Aorta (tissue), 5 donors: ENCODE measurements at places on chromosomes 3 and 15.

DNA sequence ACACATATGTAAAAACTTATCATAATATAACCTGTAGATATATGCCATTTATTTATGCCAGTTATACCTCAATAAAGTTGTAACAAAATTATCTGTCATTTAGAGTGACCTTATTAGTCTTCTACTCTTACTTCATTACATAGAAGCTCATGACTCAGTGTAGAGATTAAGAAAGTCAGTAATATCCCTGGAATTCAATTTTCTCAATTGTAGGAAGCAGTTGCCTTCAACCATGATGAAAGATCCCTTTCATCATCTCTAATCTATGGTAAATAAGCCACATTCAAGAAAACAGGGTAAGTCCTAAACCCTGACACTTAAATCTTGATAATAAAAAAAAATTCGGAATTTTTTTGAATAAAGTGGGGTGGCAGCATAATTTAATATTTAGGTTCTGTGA lies 216.5 kb upstream of the PEX5L start:
- DNase-seq: no peak

GRCh38 chr15:40739047-40739446 lies 16.0 kb downstream of the RMDN3 start:
- DNase-seq: no peak

DNA sequence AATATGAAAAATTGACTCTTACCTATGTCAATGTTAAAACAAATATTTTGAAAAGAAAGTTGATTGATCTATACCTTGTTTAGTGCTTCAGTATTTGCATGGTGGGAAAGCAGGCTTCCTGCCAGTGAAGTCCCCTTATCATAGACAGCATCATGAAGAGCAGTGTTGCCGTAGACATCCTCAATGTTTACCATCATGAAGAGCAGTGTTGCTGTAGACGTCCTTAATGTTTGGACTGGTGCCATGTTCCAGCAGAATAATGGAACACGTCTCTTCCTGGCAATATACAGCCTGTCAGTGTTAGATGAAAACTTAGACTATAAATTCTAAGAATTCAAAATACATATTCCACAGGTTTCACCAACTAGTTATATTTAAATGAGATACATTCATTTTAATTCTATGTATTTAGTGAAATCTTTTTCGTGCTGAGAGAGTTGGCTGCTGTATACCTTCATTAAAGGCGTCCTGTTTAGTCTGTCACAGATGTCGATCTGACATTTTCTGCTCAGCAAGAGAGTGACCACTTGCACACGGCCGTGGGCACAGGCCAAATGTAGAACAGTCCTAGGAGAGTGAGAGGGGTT lies 116.8 kb downstream of the LMLN start:
- no peak for DNase-seq

- no peak for DNase-seq
Measured at GRCh38 chr15:67808821-67809220, 16.5 kb upstream of the SKOR1 start.

DNA sequence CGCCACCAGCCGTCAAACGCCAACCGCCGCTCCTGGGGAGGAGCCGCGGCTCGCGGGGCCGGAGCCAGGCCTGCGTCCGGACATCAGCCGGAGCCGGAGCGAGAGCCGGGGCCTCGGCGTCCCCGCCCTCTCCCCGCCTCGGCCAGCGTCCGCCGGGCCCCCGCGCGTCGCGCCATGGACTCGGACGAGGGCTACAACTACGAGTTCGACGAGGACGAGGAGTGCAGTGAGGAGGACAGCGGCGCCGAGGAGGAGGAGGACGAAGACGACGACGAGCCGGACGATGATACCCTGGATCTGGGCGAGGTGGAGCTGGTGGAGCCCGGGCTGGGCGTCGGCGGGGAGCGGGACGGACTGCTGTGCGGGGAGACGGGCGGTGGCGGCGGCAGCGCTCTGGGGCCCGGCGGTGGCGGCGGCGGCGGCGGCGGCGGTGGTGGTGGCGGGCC lies 359 bp downstream of the ARIH1 start:
- DNase-seq: peak; percentile 61

- no peak for DNase-seq
Measured at GRCh38 chr3:176041812-176042211, 1155.5 kb downstream of the TBL1XR1 start.

- DNase-seq: no peak
Measured at GRCh38 chr3:151276038-151276686, 2.2 kb downstream of the P2RY14 start.

DNA sequence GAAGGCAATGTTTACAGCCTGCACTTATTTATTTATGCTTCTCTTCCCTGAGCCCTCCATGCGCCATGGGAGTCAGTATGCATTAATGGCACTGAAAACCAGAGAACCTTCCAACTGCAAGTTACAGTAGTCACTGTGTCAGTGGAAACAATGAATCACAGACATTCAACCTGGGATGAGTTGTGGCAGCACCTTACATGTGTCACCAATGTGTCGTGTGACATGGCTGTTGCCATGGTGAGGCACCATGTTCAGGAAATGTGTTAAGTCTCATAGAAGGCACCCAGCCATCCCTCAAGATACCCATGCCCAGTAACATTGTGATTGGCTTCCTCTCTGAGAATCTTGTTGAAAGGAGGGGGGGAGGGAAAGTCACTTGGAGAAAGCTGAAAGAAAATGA lies 105.0 kb downstream of the FOXP1 start:
- no peak for DNase-seq

DNA sequence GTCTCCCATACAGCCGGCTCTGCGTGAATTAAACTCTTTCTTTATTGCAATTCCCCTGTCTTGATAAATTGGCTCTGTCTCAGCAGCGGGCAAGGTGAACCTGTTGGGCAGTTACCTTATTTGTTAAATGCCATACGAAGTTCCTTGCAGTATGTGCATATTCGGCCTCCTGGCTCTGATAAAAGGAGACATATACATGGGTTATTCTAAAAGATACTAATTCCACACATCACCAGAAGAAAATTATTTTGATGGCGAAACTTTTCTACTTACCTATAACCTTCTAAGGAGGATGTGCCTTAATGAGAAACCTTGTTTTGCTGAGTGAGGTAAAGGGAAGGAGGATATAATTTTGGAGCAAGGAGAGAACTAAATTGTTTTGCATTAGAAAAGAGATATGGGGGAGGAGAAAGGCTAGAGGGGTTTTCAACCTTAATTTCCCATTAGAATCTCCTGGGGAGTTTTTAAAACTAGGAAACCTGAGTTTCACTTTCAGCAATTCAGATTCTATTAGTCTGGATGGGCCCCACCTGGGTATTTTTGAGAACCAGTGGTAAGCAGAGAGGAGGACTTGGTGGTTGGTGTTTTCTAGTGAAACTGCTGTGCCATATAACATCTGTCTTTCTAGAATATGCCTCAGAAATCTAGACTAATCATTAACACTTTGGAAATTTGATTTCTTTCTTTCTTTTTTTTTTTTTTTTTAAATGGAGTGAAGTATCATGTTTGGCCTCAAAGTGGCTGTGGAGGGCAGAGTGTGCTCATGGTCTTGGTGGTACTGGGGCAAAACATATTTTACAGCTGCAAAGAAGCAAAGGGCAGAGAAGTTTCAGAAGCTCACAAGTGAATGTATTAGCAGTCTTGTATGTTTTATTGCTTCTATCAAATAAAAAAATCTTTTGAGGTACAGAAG lies 23.0 kb downstream of the NANOGP8 start:
- DNase-seq: no peak

DNA sequence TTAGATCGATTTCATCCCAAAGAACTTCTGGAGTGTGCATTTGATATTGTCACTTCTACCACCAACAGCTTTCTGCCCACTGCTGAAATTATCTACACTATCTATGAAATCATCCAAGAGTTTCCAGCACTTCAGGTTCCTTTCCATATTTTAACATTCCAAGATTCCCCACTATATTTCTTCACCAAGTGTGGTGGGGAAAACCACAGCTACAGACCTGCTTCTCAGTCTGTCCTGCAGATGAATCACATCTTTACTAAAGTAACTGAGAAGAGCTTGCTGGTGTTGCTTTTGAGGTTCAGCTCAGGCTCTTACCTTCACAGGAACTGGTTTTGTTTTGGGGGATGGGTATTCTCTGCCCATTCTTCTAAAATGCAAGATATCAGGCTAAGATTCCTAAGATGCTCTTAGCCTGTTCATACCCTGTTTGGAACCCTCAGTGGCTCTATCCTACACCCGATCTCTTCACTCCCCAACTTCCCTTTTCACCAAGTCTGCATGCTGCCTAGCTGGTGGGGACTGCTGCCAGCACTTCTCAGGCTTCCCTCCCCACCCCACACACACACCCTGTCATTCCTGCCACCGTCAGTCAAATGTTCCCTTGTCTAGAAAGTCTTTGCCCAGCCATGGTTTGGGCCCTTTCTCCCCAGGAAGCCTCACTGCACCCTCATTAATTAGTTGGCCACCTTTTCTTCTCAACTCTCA lies 30.8 kb downstream of the SRP14 start:
- DNase-seq: no peak

- DNase-seq: no peak
Measured at GRCh38 chr15:84831028-84831427, 13.9 kb downstream of the ALPK3 start.

DNA sequence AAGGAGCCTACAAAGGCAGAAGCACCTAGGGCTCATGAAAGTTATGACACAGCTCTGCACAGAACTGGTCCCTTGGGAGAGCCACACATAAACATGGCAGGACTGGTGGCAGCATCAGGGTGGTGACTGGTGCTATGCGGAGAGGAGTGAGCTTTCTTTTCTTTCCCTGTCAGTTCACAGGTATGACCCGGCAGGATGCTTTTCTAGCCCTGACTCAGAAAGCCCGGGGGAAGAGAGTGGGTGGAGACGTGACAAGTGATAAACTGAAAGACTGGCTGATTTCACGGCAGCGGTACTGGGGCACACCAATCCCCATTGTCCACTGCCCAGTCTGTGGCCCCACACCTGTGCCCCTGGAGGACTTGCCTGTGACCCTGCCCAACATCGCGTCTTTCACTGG lies 103.0 kb downstream of the LARS2 start:
- no peak for DNase-seq

DNA sequence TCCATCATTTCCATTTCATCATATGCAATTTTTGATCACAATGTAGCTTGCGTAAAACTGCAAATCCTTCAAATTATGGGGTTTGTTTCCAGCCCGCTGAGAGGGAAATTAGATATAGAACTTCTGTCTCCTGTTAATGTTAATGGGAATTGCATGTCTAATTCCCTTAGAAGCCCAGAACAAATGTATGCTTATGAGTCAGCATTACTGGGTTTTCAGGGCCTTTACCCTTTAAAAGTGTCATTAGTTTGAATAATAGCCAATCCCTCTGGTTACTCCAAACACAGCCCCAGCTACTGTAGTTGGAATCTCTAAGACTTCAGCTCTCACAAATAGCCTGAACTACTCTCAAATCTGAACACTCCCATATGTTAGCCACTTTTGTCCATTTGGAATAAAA lies 439.4 kb downstream of the C3orf38 start:
- DNase-seq: no peak

- DNase-seq: no peak
Measured at GRCh38 chr3:1987980-1988379, 110.7 kb upstream of the CNTN4 start.

DNA sequence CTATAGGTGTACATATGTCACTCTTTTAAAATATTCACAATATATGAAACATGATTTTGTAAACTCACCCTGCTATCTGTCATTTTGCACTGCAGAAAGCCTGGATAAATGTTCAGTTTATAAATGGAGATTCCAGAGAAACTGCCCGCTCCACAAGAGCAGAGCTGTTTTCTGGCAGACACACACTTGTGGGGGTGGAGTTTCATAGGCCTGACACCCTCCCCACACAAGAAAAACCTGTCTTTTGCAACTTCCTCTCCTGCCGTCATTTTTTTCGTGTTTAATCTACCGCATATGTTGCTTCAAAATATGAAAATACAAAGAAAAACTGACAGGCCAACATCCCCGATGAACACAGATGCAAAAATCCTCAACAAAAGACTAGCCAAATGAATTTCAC lies 479.0 kb downstream of the GABRG3 start:
- DNase-seq: no peak

DNA sequence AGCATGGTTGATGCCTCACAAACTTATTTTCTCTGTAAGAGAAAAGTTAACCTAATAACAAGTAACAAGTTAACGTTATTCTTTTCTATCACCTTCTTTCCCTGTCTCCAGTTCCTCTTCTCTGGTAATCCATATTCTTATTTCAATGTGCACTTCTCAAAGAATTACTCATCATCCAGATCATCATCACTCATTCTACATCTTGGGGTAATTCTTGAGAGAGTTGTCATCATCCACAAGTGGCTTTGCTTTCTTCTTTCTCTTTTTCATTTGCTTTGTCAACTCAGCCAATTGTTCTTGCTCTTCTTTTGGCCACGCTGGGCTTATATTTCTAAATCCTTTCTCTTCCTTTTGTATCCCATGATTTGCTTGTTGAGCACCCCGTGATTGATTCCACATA lies 20.8 kb upstream of the RNF111 start:
- DNase-seq: no peak

DNA sequence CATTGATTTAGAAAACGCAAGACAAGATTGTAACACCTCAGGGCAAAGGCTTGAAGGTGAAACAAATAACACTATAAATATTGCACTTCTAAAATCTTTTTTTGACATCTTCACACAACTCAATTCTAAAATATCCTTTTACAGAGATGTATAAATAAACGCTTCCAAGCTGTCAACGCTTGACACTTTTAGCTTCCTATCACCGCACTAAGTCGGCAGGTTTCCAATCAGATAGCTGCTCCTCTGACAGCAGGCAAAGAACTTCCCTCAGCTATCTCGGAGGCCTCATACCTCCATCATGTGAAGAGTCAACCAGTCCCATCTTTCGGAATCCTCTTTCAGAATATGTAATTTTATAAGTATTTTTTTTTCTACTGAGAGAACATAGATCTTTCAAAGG lies 71.0 kb downstream of the PCOLCE2 start:
- DNase-seq: no peak

DNA sequence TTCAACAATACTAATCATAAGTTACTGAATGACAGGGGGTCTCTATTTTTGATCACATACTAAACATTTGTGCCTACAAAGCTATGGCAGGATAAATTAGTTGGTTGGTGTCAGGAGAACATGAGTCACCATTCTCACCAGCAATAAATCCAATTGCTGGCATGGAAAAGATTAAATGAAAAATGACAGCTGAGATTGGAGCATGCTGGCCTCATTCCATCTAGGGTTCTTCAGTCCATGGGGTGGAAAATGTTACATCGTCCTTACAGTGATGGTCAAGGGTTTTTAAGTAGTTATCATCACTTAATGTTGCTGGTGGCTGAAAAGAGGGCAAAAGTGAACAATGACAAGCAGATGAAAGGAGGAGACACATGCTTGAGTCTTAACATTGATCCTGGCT lies 180.1 kb upstream of the BCL6 start:
- no peak for DNase-seq

DNA sequence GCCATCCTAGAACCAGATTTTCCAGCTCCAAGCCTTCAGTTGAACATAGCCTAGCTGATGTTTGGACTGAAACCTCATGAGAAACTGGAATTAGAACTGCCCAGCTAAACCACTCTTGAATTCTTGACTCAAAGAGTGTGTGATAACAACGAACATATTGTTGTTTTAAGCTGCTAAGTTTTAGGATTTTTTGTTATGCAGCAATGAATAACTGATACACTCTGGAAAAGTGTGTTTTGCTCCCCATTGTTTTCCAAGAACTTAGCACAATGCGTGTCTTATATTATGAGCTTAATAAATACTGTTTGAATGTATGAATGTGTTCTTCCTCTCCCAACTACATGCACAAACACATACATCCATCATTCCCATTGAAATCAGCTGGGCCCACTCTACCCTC lies 379.6 kb downstream of the EDEM1 start:
- no peak for DNase-seq

- DNase-seq: no peak
Measured at GRCh38 chr3:166531730-166532129, 694.5 kb upstream of the BCHE start.
